ENCODE measurements at places on chromosomes 1 and 21.

DNA sequence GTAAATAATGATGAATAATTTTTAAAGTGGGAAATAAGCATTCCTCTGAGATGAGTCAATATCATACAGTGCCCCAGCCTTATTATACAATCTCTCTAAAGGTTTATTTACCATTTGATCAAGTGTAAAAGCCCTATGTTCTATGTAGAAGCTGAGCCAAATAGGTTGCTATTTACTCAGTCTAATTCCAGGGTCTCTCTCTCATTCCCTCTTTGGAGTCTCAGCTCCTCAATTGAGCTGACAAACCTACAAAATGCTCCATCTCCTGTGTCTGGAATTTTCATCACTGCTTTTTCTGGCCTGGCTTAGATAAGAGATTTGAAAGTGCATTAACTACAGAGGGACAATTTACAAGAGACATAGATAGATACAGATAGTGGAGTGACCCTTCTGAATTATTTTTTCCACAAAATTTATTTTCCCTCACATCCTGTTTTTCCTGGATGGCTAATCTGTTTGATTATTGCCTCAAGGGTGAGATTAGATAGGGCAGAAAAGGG, 24.8 kb upstream of the USH2A start:
- DNase-seq, result peak; percentile 81

- no peak for DNase-seq
Observed at GRCh38 chr1:53311702-53312305, 16.1 kb downstream of the LRP8 start.

DNA sequence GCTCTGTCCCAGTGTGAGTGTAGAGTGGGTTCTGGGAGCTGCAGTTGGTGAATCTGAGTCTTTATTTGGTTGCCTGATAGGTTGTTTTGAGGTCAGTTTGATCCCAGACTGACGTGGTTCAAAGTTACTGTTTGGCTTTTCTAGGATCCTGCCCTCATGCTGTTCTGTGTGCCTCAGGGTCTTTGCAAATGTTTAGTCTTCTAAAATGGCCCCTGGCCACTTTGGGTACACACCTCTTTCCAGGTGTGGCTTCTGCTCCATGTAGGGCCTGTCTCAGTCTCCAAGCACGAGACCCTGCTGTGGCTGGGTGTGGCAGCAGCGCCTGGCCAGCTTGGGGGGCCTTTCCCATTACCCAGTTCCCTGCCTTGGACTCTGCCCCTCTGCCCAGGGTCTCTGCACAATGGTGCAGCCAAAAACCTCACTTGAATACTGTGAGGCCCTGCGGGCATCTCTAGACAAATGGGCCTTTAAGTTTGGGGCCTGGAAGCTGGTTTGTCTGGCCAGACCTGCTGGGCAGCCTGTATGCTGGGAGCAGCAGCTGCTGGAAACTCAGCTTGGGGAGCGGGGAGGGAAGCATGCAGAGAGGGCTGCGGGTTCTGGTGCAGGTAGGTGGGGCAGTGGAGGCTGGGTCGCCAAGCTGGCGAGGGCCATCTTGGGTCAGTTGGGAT, 5.6 kb downstream of the PTPRF start:
- no peak for DNase-seq

- DNase-seq, result no peak
Observed at GRCh38 chr1:201653233-201653632, 114.3 kb downstream of the NAV1 start.

- no peak for DNase-seq
Observed at GRCh38 chr21:43958364-43959158, 53.5 kb upstream of the TRAPPC10 start.

GRCh38 chr1:243950166-243950565, 100.1 kb upstream of the AKT3 start:
- DNase-seq, result no peak

- no peak for DNase-seq
Observed at GRCh38 chr1:100265562-100265930, 470 bp upstream of the RTCA start.

GRCh38 chr1:9835758-9836631, 12.2 kb upstream of the CLSTN1 start:
- DNase-seq, result peak; percentile 56

- DNase-seq, result no peak
Observed at GRCh38 chr1:243719476-243719875, 130.6 kb downstream of the AKT3 start.

GRCh38 chr1:211479624-211480023, 12.3 kb downstream of the RD3 start:
- DNase-seq, result no peak

DNA sequence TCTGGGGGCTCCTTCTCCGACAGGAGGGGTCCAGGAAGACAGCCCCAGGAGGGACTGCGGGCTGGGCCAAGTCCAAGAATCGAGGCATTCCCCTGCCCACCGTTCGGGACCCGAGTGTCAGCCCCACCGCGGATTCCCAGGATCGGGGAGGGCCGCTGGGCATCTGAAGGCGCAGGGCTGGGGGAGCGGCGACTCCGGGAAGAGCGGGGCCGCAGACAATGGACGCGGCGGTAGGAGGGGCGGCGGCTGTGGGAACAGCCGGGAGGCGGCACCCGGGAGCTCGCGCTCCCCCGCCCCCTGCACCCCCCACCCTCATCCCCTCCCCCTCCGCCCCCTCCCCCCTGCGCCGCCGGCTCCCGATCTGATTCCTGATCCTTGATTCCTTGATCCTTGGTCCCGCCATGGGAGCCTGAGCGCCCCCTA, at the start of gene VANGL2:
VANGL2 (plus strand) TSS at position 342 of the 423 bp plus-strand sequence. CDS start 15,274 bp downstream, outside the sequence.
- peak; percentile 22 for DNase-seq

DNA sequence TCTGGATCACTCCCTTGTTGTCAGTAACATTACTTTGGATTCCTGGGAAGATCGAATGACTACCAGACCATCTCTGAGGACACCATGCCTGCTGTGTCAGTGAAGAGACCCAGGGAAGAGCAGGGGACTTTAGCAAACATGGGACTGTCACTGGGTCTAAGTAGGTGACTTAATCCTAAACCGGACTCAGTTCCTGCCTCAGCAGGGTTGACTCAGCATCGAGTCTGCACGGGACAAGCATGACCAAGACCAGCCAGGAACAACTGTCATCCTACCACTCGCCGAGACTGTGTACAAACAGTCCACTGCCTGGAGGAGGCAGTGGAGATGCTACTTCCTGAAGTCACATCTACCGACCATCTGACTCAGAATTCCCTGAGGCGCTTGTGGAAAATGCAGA, 53.2 kb upstream of the RAB4A start:
- no peak for DNase-seq

DNA sequence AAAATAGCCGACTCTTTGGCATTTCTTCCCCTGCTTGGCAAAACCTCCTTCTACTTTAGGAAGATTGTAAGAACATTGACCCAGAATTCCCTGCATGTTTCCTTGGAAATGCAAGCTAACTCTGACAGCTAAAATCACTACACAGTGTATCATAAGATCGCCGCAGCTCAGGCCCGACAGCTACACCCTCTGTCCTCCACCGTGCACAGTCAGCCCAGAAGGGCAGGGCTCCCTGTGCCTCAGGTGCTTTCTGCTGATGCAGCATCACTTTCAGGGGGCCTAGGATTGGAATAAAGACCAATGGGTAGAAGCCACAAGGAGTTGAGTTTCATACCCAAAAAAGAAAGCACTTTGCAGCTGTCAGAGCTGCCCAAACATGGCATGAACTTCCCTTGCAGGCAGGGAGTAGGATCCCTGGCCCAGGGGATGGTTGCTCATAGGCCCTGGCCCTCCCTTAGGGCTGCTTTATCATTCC, 145.3 kb downstream of the SEC16B start:
- no peak for DNase-seq

DNA sequence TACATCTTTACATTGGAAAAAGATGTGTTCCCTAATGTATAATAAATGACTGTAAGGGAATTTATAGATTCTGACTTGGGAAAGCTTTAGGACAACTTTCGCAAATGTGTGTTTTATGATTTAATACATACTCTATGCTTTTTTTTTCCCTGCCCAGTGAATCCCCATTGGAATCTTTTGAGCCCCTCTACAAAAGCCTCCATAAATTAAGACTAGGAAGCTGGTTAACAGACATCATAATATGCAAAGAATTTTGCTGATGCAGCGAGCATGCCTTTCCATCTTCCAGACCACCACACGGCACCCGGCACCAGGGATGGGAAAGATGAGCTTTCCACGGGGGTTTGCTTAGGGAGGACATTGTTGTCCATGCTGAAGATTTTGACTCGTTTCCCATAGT, 156.1 kb upstream of the IVNS1ABP start:
- no peak for DNase-seq

- no peak for DNase-seq
Observed at GRCh38 chr21:33127868-33128242, 57.9 kb downstream of the OLIG1 start.

- peak; percentile 26 for DNase-seq
Observed at GRCh38 chr21:44012474-44013379, 618 bp downstream of the TRAPPC10 start.

DNA sequence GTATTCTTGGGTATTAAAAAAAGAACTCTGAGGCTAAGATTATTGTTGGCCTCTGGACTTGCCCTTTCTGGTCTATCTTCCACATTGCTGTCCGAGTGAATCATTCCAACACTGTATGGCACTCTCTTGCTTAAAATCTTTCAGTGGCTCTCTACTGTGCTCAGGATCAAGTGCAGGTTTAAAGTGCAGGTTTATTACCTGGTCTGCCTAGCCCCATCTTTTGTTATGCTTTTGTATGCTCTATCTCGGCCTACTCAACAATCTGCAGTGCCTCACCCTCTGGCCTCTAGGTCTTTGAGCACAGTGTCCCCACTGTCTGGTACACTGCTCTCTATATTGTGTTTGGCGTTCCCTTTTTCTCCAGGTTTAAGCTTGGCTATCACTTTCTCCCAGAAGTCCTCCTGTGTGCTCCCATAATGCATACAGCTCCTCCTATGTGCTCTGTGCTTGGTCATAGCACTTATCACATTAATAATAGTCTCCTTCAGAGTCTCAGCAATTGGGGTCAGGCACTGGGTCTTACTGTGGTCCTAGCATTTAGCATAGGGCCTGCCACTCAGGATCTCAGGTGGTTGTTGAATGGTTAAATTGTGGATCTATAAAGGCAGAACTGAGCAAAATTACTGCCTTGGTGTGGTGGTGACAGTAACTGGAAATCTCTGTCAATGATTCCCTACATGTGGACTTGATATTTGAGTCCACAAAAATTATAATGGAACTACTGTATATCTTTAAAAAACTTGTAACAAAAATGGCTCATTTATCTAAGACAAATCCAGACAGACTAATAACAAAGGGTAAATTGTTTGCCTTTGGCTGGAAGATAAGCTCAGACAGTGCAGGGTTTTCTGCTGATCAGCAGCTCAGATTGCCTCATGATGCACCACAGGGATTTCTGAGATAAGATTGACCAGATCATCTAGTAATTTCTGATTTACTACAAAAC, 10.6 kb upstream of the LDLRAD1 start:
- no peak for DNase-seq

GRCh38 chr1:63954187-63954586, 180.4 kb downstream of the ROR1 start:
- DNase-seq, result no peak

DNA sequence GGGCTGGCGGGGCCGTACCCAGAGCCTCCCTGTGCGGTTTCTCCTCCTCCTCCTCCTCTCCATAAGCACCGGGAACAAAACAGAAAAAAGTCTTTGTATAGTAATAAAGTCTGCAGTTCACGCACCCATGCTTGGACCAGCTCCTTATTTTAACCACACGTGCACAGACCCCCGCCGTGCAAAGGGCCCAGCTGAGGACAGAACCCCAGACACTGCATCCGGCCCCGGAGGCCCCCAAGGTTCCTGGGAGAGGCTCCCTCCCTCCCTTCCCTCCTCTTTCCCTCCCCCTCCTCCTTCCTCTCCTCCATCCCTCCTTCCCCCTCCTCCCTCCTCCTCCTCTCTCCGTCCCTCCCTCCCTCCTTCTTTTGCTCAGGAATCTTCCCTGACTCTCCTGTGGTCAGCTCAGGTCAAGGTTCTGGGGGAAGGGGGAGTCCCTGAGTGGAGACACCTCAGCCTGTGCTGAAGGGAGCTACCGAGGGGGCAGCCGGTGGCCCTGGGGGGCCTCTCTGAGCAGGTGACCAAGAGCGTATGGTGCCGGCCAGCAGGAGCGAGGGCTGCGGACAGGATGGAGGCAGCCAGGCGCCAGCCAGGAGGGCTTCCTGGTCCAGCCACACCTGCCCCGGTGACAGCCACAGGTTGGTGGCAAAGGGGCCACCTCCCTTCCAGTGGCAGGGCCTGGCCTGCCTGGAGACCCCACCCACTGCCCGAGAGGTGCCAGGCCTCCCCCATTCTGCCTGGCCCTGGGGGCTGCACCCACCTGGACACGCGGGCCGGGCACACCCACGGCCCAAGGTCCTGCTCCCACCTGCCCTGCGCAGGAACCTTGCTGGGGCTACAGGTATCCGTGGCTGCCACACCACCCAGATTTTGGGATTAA, 3.2 kb upstream of the TTLL10 start:
- DNase-seq, result no peak

- DNase-seq, result no peak
Observed at GRCh38 chr1:24564695-24565094, 8.8 kb downstream of the NCMAP start.

DNA sequence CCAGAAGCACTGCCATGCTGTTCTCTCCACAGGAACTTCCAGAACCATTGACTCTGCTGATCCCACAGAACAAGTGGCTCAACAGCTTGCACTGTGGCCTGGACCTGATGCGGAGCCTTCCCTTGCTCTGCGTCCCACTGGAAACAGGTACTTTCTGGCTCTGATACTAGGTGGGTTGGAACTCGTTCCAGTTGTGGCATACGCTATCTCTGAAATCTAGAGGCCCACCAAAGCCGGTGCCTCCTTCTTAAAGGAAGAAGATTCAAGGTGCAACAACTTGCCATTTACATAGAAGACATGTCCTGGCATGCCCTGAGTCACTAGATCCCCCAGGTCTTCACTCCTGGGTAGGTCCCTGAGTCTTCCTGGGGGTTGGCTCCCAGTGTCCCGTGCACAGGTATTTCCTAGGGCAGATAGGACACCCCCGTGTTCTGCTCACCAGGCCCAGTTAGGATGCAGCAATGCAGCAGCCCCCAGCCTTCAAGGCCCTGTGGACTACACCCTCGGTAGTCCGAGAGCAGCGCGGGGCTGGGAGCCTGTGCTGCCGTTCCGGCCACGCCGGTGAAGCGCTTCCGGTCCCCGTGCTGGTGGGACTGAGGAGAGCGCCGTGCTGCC, 10.8 kb upstream of the PCBP3 start:
- DNase-seq, result no peak

DNA sequence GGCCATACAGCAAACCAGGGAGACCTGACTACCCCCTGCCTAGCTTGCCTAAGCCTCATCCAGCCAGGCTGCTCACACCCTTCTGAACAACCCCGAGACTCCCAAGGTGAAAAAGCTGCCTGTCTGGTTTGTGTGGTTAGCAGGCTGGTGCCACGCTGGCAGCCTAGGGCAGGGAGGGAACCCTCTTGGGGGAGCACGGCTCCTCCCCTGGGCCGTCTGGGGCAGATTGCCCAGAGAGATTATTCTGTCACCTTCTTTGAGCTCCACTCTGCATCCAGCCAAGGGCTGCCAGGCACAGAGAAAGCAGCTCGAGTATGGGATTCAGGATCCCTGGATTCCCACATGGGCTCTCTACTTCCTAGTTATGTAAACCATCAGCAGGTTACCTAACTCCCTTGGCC, 27.5 kb upstream of the TCEA3 start:
- peak; percentile 68 for DNase-seq

DNA sequence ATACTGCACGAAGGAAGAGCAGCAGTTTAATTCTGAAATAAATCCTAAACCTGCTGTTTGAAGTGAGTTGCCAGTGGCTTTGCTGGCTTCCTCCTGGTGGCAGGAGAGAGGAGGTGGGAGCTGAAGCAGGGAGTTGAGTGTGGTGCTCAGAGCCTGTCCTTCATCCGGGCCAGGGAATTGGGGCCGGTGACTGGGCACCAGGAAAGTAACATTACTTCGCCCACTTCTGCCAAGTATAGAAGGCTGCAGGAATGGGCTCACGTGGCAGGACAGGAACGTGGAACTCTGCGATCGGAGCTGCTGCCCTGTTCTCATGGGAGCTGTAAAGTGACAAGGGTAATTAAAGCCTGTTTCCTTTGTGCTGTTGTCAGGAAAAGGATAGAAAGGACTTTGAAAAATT, 8.7 kb downstream of the TOR3A start:
- DNase-seq, result no peak
